ENCODE measurements at places on chromosomes 1 and 21.

- no peak for DNase-seq
Observed at GRCh38 chr1:65075123-65075976, 72.7 kb upstream of the AK4 start.

GRCh38 chr1:108692724-108693655 is 880 bp downstream of the PRPF38B start:
- peak; percentile 43 for DNase-seq

DNA sequence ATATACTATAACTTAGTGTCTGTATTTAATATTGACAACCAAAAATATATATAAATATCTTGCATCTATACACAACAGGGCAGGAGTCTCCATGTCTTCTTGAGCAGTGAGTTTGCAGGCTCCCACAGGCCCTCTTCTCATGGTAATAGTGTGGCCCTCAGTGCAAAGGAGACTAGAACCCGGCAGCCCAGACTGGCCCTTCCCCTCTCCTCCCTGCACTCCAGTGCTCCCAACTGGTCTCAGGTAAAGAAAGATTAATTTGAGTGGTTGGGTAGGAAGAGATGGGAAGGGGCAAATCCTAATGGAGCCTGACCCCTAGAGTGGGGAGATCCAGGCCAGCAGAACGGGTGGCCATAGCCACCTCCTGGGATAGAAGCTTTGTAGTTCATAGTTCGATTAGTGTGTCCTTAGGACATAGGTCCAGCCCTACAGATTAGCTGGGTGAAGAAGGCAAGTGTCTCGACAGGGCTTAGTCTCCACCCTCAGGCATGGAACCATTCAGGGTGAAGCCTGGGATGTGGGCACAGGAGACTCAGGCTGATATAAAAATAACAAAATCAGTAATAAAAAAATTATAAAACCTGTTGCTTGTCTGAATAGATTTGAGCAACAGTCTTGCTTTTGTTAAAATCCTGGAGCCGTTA is 32.3 kb downstream of the SLC2A1 start:
- no peak for DNase-seq

GRCh38 chr1:5814046-5814619 is 178.1 kb downstream of the NPHP4 start:
- no peak for DNase-seq

DNA sequence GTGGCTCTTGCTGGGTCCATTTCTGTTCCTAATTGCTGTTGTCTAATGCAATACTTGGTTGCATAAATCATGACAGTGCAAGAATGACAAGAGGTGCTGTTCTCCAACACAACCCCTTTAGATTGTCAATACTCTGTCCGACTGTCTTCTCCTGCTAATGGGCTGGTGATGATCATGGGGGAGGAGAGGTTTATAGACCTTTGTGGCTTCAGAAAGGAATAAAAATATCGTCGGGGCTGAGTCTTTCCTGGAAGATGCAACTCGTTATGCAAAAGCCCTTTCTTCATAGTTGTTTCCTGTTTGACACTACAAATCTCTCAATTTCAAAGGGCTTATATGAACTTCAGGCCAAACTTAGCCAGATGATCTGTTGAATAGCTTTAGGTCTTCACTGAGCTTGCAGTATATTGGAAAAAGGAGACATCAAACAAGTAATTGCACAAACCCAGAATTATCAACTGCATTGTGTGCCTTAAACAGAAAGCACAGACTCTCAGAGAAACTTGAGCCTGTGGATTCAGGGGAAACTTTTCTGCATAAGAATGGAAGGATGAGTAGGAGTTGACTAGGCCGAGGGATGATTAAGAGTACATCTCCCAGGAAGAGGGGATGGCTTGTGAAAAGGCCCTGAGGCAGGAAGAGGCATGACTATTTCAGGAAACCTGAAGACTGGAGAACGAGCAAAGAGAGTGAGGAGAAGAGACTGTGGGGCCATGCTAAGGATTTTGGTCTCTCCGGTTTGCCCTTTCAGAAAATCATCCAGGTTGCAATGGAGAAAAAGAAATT is 107.6 kb downstream of the TSEN15 start:
- no peak for DNase-seq

DNA sequence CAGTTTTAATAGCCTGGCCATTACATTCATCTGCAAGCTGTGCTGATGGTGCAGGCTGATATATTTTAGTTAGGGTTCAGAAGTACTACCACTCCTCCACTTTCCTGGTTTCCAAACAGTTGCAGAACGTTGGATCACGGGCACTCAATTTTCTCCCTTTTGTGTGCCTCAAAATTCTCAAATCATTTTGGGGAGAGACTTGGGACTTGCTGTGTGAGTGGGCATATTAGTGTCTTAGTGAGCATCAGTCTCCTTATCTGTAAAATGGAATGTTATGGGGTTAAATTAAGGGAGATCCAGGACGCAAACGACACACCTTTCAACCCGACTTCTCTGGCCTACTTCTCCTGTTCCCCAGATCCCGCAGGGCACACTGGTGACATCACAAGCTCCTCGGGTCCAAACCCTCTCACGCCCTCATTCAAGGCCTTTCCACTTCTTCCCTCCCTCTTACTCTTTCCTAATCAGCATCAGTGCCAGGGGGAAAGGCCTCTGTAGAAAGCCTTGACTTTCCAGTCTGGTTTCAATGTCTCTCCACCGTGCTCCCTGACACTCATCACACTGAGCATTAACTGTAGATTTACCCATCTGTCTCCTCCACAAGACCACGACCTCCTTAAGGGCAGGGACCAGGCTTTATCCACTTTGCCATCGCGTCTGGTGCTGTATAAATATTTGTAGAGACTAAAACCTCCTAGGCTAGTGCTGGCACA is 1.2 kb downstream of the PIGP start:
- no peak for DNase-seq

- no peak for DNase-seq
Observed at GRCh38 chr21:41258617-41259016, 58.0 kb upstream of the FAM3B start.
